ENCODE measurements at places on chromosomes 16 and 17. TPM values are rescaled to one million over a fixed set of nuclear protein-coding genes. Genes with fewer than 3 reads are reported as not detected.

The HES7 gene
- total RNA-seq, result 0.61 TPM

- no peak for DNase-seq
- no peaks in the 10 kb centered on the region for H3K27me3 ChIP-seq
- no peaks in the 10 kb centered on the region for H3K36me3 ChIP-seq
Measured at GRCh38 chr16:52372313-52372712, 174.6 kb downstream of the TOX3 start.

- H3K4me1 ChIP-seq, result no peaks in the 10 kb centered on the region
- H3K4me3 ChIP-seq, result no peak overlapping the region
- H3K36me3 ChIP-seq, result 0 out of 2 replicates have a peak, but pooled peaks cover 3% of the 10 kb centered on the region
- H3K27ac ChIP-seq, result no peak overlapping the region
- H3K27me3 ChIP-seq, result no peaks in the 10 kb centered on the region
Measured at GRCh38 chr17:68861602-68862001, 93.6 kb downstream of the ABCA8 start.

DNA sequence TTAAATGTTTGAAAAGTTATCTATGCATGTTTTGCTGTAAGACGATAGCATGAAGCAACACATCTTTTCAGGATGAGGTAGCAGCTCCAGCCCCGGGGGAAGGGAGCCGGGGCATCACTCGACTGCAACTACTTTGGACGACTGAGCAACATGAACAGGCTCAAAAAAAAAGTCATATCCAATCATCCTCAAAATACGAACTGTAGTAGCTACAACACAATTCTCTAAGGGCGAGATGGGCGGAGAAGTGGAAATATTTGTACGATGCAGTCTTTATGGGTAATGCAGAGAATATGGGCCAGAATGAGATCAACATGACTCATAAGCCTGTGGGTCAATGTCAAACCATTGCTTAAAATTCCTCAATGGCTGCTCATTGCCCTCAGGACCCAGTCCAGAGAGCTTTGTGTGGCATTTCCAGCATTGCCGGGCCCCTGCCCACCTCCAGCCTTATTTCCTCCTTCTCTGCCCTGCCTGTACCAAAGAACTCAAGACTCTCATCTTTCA lies 17.7 kb upstream of the SMURF2 start:
- H3K27me3 ChIP-seq, result no peaks in the 10 kb centered on the region
- H3K4me1 ChIP-seq, result peaks cover 80% of the 10 kb centered on the region
- peak overlapping the region; percentile 42 for H3K4me3 ChIP-seq
- DNase-seq, result peak; percentile 91
- peak overlapping the region; percentile 88 for H3K27ac ChIP-seq

DNA sequence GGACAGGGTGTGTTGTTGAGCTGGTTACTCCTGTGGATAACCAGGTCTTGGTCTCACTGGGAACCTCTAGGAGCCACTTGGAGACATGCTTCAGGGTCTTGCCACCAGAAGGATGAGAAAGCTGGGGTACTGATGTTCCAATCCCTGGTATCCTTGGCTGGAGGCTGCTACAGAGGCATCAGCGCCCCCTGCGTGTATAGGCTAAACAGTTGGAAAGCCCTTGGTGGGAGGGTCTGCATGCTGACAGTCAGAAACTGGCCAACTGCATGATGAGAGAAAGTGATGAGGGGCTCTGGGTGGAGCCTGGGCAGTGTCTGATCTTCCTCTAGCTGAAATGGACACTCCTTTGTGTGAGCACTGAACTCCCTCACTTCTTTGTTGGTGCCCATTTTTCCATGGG lies 536.9 kb downstream of the XYLT1 start:
- no peak overlapping the region for H3K27ac ChIP-seq
- H3K4me3 ChIP-seq, result no peak overlapping the region
- no peaks in the 10 kb centered on the region for H3K4me1 ChIP-seq
